D341Med (cell line): ENCODE measurements at places on chromosomes 2 and 18.

GRCh38 chr2:36468463-36469105 is 113.0 kb downstream of the CRIM1 start:
- DNase-seq, result no peak

DNA sequence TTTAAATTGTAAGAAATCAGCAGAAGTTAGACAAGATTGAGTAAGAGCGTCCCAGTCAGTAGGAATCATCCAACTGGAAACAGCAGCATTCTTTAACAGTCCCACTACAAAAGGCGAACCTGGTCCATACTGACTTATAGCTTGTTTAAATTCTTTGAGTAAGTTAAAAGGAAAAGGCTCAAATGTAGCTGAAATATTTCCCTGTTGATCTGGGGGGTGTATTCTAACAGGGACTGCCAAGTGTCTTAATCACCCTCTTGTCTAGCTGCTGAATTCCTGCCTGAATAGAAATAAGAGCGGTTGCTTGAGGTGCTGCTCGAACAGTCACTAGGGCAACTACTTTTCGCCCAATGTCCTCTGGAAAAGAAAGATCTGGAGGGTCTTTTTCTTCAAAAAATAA is 56.4 kb upstream of the FMNL2 start:
- no peak for DNase-seq

DNA sequence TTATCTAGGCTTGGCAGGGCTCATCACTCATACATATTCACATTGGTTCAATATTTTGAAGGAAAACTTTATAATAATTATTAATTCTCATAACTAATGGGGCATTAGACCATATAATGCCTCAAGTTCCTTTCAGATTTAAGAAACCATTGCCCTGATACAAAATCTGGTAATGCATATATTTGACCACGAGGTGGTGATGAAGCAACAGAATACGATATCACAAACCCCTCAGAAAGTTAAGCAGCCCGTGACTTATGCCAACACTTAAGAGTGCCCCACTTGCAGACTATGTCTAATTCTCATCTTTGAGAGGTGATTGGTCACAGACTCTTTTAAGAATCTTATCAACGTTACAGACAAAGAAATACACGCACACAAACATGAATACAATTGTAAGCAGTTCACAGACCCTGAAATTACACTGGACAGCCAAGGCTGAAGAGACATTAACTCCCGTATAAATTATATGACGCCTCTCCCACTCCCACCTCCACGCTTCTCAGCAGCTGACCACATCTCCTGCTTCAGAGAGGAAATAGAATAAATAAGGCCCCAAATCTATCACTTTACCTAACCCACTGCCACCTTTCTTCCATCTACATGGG is 20.7 kb upstream of the DNAH6 start:
- DNase-seq, result peak; percentile 47

DNA sequence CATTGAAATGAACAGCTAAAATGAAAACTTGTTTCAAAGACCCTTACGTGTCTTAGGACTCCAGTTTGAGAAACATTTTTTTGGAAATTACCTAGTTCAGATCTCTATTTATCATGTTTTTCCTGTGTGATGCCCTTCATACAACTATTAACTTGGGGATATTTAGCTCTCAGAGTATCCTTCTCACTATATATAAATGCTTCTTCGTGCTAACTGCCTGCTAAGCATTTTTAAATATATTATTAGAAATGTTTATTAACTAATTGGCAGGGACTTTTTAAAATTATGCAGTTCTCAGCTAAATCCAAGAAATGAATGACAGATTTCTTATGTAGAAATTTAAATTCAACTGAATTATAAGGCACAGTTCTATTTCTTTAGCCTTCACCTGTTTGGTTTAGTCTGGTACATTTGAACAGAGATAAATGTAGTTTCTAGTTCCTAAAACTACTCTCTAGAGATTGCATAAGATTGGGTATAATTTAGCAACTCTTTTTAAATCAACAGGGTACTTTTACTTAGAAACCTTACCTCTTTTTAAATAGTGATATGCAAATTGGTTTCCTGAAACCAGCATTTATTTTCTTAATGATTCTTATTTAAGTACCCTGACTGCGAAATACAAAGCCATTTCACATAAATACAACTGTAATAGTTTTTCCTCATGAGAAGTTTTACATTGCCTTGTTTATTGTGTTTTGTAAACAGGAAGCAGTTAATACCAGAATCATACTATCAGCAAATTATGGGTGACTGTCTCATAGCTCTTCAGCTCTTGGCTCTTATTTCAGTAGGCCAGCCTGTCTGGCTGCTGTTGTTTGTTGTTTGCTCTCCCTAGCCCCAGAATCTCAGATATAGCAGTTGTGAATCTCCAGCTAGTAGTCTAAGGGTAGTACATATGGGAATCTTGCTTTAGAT is 140.7 kb downstream of the PTRHD1 start:
- no peak for DNase-seq

DNA sequence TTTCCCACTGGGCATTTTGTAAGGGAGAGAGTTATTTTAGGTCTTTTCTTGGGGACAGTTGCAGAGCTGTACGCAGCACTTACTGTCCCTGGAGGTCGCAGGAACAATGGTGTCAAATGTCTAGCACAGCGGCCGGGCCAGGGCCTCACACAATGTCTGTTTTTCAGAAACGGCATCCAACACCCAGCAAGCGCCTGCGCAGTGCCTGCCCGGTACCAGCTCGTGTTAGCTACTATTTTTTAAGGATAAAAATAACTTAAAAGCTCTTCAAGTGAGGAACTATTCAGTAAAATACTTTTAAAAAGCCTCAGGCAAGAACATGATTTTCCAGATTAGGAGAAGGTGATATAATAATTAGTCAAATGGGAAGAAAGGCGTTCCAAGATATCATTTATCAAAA is 90.0 kb downstream of the MBP start:
- DNase-seq, result no peak

DNA sequence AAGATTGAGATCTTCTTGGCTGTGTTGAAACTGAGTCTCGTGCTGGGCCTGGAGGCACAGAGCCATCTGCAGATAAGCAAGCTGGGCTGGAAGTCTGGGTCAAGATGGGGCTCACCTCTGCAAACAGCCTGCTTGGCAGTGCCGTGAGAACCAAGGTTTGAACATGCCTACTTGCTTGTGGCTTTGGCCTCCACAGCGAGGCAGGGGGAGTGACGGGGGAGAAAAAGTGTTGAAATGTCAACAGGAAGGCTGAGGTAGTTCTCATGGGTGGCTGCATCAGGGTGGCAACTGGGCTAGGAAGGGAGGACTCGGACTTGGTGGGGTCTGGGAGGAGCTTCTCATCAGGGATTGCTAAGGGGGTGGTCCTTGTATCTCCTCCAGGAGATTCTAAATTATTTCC is 99.7 kb downstream of the THNSL2 start:
- no peak for DNase-seq

DNA sequence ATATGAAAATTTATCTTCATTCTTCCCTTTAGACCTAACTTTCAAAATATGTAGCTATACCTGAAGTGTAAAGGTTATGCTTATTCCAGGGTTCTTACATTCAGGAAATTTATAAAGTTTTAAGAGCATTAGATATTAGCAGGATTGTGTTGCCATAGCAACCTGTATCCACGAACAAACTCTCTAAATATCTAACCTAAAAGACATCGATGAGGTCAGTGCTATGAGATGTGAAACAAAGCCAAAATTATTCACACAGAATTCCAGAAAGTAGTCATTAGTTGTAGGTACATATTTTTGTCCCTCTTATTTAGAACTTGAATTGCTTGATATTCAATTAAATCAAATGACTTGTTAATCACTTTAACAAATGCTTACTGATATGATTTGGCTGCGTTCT is 705.3 kb downstream of the SOCS6 start:
- DNase-seq, result no peak

DNA sequence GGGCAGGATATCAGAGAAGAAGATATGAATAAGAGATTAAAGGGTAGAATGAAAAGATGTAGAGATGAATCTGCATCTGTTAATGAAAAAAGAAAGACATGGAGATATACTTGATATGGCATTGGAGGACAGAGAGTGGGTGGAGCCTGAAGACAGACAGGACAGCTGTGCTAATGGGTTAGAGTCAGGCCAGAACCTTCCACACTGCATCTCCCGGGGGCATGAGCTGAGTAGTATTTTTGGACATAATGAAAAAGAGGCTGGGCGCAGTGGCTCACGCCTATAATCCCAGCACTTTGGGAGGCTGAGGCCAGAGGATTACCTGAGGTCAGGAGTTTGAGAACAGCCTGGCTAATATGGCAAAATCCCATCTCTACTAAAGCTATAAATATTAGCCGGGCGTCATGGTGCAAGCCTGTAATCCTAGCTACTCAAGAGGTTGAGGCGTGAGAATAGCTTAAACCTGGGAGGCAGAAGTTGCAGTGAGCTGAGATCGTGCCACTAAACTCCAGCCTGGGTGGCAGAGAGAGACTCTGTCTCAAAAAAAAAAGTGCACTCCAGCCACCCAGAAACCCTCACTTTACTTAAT is 11.4 kb downstream of the FLACC1 start:
- DNase-seq, result no peak

DNA sequence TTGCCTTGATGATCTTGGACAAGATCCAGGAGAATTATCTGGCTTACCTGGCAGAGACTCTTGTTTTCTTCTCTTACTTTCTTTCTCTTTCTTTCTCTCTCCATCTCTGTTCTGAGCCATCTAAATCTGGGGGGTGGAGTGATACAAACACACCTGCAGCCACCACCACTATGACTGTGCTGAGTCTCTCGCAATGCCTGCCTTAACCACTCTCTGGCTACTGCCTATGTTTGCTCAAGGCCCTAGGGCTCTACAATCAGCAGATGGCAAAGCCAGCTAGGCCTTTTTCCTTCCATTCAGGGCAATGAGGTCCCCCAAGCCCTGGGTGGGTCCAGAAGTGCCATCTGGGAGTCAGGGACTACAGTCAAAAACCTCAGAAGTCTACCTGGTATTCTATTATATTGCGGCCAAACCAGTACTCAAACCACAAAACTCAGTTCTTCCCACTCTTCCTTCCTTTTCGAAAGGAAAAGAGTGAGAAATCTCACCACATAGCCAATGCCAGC is 978.9 kb upstream of the NXPH2 start:
- no peak for DNase-seq
